NCI-H2081 treated with DMSO at 0.1 percent for 48 hours (cell line): ENCODE measurements at places on chromosomes 5 and 9.
A peak's percentile ranks its signal among the peaks of the same experiment; 100 is the strongest.

DNA sequence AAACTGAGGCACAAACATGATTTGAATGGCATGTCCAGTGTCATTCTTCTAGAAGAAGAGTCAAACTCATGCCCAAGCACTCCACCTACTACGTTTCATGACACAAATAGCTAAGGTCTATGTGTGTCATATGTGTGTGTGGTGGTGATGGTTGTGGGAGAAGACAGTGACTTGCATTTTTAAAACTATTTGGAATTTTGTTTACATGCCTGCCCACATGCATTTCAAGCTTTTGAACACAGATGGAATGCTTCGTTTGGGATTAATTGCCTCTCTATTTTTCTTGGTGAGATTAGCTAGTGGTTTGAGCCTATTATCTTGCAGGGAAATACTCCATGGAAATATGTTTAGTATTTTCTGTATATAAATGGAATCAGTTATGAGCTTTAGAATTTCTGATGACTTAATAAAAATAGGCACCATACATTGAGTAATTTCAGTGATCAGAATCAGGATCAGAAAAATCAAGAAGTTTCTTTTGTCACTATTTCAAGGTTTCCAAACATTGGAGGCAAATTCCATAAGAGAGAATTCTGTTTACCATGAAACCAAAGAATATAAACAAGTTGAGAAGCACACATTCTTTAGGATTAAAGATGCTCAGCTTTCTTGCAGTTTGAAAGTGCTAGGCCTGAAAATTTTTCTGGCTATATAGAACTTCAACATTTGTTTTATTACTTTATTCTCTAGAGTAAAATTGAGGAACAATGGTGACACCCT, 260.3 kb upstream of the SEMA6A start:
- DNase-seq, result no peak

DNA sequence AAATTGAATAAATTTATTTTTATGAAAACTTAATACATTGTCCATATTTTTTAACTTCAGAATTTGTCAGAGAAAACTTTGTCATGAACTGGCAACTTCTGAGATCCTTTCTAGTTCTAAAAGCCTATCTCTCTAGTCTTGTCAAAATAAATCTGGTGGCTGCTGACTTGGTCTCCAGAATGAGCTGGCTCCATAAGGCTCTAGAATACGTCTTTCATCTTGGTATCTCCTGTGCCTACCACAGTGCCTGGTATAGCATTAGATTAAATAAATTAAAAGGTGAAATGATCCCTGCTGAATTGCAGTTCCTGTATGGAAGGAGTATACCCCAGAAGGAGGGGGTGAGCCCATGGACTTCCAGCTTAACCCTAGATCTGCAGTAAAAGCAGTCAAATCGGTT, 2.6 kb upstream of the FOCAD start:
- no peak for DNase-seq

DNA sequence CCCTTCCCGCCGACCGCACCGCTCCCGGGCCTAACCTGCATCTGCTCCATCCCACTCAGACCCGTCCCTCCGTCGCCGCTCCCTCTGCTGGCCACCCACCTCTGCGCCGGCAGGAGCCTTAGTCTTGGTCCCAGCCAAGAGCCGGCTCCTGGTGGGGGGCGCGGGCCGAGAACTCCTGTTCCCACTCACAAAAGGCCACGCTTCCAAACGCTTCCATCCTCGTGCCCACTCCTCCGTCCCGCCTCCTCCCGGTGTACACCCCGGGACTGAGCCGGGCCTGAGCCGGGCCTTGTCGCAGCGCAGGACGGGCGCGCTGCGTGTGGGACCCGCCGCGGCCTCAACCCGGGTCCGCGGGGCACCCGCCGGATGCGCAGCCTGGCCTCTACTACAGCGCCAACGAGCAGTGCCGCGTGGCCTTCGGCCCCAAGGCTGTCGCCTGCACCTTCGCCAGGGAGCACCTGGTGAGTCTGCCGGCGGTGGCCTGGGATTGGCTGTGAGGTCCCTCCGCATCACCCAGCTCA, 7.5 kb downstream of the ADAMTS13 start:
- no peak for DNase-seq

DNA sequence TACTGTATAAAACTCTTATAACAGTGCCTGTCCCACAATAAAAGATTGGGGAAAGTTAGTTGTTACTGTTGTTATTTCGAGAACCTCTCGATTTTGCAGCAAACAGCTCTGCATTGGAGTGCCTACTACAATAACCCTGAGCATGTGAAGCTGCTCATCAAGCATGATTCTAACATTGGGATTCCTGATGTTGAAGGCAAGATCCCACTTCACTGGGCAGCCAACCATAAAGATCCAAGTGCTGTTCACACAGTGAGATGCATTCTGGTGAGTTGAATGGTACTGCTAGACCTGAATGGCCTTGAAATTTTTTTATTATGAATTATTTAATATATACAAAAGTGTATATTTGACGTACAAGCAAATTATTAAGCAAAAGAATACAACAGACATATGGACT, 123.2 kb downstream of the TEX10 start:
- DNase-seq, result no peak

DNA sequence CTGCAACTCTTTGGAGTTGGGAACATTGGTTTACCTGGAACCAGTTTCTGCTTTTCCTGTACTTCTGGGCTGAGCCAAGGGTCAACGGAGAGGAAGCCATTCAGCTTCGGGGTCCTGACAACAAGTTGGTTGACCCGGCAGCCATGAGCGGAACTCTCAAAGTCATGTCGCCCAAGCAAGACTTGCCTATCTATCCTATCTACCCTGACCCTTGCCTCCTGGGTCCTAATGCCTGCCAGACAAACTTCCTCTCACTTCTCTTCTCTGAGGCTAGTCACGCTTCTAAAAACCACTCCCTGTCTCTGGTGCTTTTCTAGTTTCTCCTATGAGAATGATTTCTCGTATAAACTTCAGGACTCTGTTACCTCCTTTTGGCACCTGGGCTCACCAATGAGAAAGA, 44.7 kb upstream of the CRHBP start:
- DNase-seq, result no peak

GRCh38 chr5:138533973-138534941, 8.8 kb downstream of the ETF1 start:
- no peak for DNase-seq

DNA sequence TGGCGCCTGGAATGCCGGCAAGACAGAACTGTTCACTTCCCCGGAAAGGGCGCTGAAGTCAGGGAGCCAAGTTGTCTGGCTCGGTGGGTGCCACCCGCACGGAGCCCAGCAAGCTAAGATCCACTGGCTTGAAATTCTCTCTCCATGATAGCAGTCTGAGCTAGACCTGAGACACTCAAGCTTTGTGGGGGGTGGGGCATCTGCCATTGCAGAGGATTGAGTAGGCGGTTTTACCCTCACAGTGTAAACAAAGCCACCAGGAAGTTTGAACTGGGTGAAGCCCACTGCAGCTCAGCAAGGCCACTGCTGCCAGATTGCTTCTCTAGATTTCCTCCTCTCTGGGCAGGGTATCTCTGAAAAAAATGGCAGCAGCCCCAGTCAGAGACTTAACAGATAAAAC, 277.4 kb downstream of the SLCO4C1 start:
- no peak for DNase-seq

- no peak for DNase-seq
Measured at GRCh38 chr9:88059469-88059868, 78.8 kb downstream of the SPATA31C2 start.

DNA sequence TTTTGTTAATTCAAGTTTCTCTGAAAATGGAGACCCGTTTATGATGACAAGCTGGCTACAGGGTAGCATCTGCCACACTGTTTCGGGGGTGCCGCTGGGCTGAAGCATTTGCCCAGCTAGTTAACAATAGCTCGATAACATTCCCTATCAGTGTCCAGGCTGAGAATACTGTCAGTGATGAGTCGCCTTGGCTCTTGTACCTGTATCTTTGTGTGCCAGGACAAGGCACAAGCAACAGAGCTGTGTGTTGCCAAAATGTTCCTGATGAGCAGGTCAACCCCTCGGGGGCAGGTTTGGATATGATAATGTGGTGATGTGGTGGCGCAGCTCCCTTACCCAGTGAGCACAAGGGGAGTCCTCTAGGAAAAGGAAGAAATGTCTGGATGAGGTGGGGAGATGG, 7.0 kb downstream of the TGFBI start:
- no peak for DNase-seq

GRCh38 chr5:173917788-173918786, 29.9 kb downstream of the CPEB4 start:
- peak; percentile 49 for DNase-seq

DNA sequence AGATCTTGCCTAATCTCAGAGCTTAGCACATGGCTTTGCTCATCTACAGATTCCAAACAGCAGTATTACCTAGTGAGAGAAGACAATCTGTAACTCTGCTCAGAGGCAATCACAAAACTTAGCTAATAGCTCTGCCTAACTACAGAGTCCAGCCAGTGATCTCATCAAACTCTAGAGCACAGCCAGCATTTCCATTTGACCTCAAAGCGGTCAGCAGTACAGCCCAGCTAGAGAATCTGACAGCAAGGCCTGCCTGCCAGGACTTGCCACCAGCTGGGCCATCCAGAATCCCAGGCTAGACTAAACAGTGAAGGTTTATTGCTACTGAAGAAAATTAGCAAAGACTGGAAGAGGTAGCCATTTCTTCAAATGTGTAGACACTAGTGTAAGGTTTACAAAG, 217.9 kb upstream of the VLDLR start:
- DNase-seq, result no peak

DNA sequence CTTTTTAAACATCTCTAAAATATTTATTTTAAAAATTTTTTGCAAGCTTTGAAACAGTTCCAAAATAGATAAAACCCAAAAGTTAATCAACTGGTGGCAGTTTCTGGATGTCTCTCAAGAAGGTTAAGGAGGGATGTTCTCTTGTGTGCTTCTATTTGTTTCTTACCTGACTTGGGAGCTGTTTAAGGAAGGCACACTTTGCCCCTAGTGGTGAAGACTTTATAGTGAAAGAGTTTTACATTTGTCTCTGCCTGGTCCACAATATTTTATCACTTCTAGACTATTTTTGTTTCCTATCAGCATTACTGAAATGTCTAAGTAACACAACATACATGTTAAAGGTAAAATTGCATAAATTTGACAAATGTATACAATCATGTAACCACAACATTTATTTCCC, 552.8 kb downstream of the SEMA5A start:
- no peak for DNase-seq

GRCh38 chr5:37206736-37207135, 42.4 kb downstream of the CPLANE1 start:
- no peak for DNase-seq

GRCh38 chr9:34701023-34701768, 8.7 kb downstream of the CCL21 start:
- DNase-seq, result peak; percentile 6

GRCh38 chr9:131720330-131720729, 19.5 kb downstream of the RAPGEF1 start:
- DNase-seq, result no peak

DNA sequence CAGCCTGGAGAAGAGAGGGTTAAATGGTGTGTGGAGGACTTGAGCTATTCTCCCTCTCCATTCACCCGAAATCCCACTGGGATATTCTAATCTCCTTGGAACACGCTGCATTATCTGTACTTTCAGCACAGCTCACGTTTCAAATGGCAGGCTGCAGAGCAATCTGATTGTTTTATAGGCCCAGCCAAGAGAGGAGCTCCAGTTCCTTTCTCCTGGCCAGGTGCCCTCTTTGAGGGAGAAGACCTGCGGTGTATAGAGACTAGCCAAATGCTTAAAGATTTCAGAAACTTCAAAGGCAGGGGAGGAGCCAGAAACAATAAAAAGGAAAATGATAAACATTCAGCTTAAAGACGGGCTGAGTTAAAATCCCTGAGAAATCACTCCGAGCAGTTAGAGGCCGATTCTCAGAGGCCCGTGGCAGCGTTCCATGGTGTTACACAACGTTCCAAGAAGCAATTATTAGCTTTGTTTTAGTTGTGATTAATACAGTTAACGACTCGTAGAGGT, 564.0 kb upstream of the KLF4 start:
- DNase-seq, result no peak

DNA sequence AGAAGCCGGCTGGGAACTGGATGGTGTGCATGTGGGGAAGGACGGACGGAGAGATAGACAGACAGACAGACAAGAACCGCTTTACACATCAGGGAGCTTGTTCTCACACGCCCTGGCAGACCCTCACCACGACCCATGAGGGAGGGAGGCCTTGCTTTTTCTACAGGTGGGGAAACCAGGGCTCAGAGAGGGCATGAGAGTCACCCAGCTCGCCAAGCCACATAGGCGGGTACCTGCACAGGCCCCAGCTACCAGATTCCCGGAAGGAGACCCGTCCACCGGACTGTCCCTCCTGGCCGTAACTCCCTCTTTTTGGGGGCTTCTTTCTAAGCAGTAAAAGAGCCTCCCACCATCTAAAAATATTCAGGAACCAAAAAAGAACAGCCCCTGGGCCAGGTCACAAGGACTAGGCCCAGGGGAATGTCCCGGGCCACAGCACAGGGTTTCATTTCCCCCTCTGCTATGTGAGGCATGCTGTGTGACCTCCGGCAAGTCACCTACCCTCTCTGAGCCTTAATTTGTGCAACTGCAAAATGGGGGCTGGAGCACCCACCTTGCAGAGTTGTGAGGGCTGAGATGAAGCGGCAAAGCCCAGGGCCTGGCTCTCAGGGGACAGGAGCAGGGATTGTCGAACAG, 84.4 kb upstream of the SARDH start:
- DNase-seq, result no peak

GRCh38 chr9:4066120-4066519, 233.7 kb downstream of the GLIS3 start:
- DNase-seq, result no peak

DNA sequence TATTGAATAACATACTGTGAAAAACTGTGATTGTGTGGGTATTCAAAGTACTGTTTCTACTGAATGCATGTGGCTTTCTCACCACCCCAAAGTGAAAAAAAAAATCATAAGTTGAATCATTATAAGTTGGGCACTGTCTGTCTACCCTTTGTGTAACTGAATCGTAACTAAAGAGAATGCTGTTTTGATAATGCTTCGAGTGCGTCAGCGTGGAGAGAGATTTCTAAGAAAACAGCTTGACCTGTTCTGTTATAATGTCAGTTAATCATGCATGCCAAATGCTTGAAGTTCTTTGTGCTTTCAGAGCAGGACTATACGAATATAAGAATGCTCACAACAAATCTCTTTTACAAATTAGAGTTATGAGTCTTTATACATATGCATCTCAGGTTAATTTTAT, 148.8 kb upstream of the SGCD start:
- DNase-seq, result no peak

DNA sequence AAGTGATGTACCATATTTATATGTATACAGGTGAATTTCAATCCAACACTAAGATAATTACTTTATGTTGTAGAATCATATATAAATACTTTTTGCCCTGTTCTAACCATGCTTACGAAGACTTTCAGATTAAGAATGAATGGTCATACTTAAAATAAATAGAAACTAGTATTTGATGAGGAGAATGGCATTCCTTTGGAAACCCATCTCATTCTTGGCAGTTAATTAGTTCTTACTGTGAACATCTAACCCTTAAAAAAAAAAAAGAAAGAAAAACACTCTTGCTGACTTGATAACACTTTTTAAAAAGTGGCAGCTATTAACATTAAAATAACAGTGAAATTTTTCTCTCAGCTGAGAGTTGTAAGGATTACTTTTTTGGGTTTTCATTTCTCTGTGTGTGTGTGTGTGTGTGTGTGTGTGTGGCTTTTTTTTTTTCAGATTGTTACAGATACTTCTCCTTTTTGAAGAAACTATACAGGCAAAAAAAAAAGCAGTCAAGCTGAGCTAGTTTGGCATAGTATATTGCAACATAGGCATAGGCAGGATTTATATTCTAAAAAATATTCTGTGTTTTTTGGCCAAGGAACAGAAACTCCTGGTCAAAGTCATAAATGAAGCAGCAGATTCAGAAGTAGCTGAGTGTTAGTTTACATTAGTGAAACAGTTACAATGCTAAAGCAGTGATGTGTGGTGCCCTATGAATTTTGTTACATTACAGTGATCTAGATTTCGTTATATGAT, 163.5 kb downstream of the CD180 start:
- DNase-seq, result no peak
